ENCODE measurements at places on chromosomes 5 and 9.

GRCh38 chr9:28212979-28213378 lies 639.7 kb upstream of the C9orf72 start:
- DNase-seq: peak; percentile 95

- peak; percentile 53 for DNase-seq
Observed at GRCh38 chr5:145697251-145697990, 137.7 kb downstream of the PRELID2 start.

- DNase-seq: no peak
Observed at GRCh38 chr9:93819905-93820304, 135.2 kb downstream of the BARX1 start.

DNA sequence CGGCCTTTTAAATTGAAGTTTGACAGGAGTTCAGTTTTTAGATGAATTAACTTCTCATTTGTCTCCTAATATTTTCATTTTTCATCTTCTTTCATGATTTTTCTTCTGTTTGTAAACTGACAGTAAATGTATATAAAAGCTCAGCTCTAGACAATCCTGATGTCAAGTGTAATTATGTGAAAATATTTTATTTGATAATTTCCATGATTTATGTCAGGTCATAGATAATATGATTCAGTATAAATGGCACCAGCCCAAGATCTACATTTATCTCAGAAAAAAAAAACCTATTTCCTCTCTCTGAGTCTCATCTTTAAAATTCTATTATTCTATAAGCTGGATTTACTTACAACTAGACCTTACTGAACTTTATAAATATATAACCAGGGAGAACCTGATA lies 115.7 kb downstream of the MUSK start:
- no peak for DNase-seq

- no peak for DNase-seq
Observed at GRCh38 chr9:98783518-98784226, 12.7 kb downstream of the ANKS6 start.

DNA sequence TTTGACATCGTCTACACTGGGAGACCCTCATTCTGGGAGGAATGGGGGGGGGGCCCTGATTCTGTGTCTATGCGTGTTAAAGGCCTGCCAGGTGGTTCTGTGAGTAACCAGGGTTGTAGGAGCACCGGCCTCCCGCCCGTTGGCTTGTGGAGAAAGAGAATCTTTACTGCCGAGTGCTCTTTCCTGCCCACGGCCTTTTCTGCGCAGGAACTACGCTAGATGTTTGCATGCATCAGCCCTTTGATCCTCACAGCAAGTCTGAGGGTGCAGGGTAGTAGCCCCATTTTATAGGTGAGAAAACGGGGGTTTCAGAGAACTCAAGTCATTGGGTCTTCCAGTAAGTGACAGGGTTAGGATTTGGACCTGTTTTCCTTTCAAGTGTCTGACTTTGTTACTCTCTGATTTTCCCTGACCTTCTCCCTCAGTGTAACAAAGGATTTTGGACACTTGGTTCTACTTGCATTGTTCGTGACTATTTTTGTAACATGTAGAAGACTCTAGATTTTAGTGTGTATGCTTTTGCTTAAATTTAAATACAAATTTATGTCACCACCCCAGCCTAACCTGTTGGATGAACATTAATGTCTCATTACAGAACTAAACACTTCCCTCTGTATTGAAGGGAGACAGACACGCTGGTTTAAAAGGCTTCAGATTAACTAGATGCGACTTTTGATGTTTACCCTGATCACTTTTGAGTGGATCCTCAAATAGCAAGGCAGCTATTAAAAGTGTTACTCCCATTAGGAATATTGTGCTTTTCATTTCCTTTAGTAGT lies 22.0 kb downstream of the MAST4 start:
- no peak for DNase-seq

- DNase-seq: no peak
Observed at GRCh38 chr5:131794586-131794985, 2.2 kb downstream of the FNIP1 start.

- DNase-seq: peak; percentile 72
Observed at GRCh38 chr5:39648848-39649227, 224.1 kb upstream of the DAB2 start.
